ENCODE measurements at places on chromosomes 7 and 10.

GRCh38 chr7:140238778-140239652, 62.2 kb upstream of the KDM7A start:
- DNase-seq = no peak

- DNase-seq = no peak
Measured at GRCh38 chr10:78407009-78407711, 373.5 kb downstream of the RPS24 start.

DNA sequence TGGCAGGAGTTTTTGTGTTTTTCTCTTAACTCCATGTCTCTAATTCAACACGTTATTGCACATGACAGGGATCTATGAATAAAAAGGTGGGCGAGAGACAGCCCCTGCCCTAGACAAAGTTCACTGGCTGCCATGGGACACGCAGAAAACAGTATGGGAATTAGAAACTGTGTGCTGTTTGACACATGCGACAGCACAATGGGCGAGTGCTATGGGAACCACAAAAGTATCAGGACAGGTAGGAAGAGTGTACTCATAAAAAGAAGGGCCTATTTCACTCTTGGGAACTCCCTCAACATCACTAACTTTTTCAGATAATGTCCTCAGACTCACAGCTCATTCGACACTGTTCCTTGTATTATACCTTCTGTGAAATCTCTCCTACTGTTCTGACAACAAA, 45.7 kb downstream of the MINDY3 start:
- DNase-seq = no peak

GRCh38 chr10:62394556-62395018, 20.4 kb downstream of the ZNF365 start:
- DNase-seq = no peak

GRCh38 chr10:113350311-113351040, 202.4 kb upstream of the HABP2 start:
- DNase-seq = no peak

- DNase-seq = no peak
Measured at GRCh38 chr10:96276831-96277230, 5.5 kb upstream of the BLNK start.

DNA sequence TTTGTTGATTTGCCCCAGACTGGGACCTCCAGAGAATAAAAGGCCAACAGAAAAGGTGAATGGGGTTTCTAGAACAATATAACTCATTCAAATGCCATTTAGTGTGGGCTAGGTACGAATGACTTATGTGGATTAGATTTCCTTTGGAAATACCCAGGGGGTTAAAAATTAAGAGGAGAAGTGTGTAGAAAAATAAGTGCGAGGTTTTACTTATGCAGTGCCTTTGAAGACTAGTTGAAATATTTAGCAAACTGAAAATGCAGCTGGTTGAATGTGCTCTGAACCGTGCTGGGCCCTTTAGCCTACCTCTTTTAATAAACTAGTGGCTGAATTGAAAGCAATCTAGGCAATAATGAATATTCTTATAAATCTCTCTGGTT, 180.6 kb downstream of the LRMDA start:
- DNase-seq = no peak

DNA sequence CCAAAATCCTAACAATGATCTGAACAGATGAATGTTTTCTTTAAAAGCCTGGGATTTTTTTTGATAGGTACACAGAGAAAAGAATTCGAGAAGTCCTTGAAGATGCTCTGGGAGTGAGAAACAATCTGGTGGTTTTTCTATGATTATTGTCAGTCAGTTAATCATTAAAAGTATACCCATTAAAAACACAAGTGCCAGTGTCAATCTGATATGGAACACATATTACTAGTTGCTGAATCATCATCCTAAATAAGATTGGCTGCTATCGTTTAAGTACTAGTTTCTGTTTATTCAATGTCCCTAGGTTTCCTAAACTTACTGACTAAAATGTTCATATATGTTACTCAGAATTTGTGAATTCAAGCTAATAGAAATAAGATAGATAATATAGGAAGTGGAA, 16.1 kb downstream of the COL28A1 start:
- DNase-seq = no peak

GRCh38 chr10:2592360-2593160, 474.8 kb upstream of the PFKP start:
- no peak for DNase-seq

- no peak for DNase-seq
Measured at GRCh38 chr10:58807629-58808022, 295.0 kb downstream of the BICC1 start.

DNA sequence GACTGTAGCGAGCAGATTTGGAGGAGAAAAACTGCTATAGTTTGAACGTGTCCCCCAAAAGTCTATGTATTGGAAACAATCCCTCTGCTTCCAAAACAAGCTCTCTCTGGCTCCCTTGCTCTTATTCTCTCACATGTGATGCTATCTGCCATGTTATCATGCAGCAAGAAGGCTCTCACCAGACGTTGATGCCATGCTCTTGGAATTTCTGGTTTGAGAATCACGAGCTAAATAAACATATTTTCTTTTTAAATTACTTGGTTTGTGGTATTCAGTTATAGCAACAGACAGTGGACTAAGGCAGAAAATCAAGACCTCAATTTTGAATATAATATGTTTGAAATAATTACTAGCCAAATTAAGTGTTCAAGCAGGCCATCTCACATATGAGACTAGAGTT, 17.5 kb upstream of the GNAT3 start:
- DNase-seq = no peak

- no peak for DNase-seq
Measured at GRCh38 chr7:128721376-128721775, 17.8 kb upstream of the CALU start.

- no peak for DNase-seq
Measured at GRCh38 chr7:156125841-156126730, 313.8 kb upstream of the SHH start.

DNA sequence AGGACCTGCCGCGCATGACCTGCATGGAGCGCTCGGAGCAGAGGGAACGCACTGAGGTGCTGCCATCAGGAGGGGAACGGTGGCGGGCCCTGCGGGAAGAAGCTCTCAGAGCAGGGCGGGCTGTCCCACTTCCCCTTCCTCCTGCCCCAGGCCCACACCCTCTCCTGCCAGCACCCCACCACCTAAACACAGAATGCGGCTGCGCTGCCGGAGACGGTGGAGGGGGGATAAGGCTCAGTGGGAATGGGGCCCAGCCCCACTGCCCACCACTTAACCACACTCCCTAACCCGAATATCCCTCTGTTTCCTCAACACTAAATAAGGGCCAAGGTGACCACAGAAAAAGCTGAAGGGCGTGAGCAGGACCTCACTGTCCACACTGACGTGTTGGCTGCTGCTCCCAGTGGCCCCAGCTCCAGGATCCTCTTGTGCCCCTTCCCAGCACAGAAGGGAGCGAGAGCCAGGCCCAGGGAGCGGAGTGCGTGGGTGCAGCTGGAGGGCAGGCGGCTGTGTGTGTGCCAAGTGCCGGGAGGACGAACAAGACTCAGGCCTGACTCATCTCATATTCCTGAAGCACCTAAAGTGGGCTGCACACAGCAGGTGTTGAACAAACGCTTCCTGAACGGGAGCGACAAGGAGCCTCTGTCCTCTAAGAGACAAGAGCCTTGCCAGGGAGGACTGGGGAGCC, 116.8 kb downstream of the MAD1L1 start:
- DNase-seq = no peak
